ENCODE measurements at places on chromosomes 5 and 9. TPM values are rescaled to one million over a fixed set of nuclear protein-coding genes. Genes with fewer than 3 reads are reported as not detected.

DNA sequence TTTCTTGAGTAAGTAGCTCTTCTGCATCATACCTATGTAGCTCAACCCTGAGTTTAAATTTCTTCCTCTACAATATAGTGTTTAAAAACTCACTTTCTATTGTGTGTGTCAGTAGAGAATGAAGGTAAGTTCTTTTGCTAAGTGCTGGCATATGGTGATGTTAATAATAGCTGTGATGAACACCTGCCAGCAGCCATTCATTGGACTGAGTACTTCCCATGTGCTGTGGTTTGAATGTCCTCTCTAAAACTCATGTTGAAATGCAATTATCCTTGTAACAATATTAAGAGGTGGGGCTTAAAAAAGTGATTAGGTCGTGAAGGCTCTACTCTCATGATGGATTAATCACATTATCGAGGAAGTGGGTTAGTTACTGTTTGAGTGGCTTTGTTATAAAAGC, 645.2 kb upstream of the RGMB start:
- no peaks in the 10 kb centered on the region for H3K27me3 ChIP-seq
- no peaks in the 10 kb centered on the region for H3K36me3 ChIP-seq
- no peak overlapping the region for H3K27ac ChIP-seq

GRCh38 chr5:90381213-90381929, 28.2 kb downstream of the CETN3 start:
- H3K4me1 ChIP-seq = no peaks in the 10 kb centered on the region
- no peak overlapping the region for H3K27ac ChIP-seq
- DNase-seq = no peak
- no peak overlapping the region for H3K4me3 ChIP-seq

GRCh38 chr9:34689116-34689470, 2.0 kb downstream of the CCL19 start:
- no peaks in the 10 kb centered on the region for H3K36me3 ChIP-seq
- H3K27ac ChIP-seq = no peak overlapping the region
- no peaks in the 10 kb centered on the region for H3K4me1 ChIP-seq
- no peak for DNase-seq
- no peak overlapping the region for H3K4me3 ChIP-seq

DNA sequence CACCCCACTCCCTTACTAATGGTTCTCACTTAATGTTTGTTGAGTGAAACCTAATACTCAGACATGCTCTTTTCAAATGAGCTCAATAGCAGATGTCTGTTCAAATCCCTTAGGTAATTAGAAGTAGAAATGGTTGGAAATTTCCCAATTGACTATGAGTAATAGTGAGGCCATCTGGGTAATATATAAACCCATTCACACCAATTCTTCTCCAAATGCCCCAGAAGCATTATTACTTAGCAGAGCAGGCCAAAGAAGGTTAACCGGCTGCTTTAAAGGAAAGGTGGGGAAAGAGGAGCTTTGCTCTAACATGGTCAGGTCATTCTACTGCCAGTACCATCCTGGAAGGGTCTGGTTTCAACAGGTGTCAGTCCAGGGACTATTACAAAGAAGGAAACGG, 119.5 kb upstream of the MTAP start:
- no peaks in the 10 kb centered on the region for H3K36me3 ChIP-seq
- no peak overlapping the region for H3K27ac ChIP-seq
- DNase-seq = no peak

DNA sequence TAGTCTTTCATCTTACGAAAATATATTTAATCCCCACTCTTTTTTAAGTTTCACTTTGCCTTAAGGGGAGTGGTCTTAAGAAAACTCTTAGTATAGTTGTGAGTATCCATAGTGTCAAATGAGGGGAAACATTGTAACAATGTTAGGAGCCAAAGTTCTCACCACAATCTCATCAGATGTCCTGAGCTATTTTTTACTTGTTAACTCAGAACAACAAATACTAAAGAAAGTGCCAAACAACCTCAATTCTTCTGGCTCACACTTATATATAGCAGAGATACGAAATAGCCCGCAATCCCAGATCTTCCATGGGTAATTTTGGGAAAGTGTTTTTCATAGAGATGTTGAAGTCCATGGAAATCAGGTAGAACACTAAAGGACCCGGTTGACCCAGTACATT, 194.0 kb upstream of the DMRT1 start:
- peaks cover 9% of the 10 kb centered on the region for H3K4me1 ChIP-seq
- no peaks in the 10 kb centered on the region for H3K27me3 ChIP-seq
- H3K27ac ChIP-seq = no peak overlapping the region
- no peak for DNase-seq
- no peaks in the 10 kb centered on the region for H3K36me3 ChIP-seq
- no peak overlapping the region for H3K4me3 ChIP-seq

DNA sequence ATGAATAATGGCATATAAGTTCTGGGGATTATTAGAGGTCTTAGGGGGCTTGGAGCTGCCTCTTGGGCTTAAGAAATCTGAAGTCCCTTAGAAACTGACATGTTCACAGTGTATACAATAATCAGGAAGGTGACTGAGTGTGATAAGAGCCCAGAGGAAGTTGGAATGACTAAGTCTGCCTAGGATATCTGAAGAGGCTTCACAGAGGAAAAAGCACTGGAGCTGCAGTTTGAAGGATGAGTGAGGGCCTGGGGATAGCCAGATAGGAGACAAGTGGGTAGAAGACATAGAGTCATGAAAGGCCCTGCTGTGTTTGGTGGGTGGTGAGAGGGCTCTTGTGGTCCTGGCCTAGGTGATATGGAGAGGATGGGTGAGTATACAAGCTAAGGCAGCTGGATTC, 8.8 kb downstream of the NEUROG1 start:
- H3K27me3 ChIP-seq = peaks cover 28% of the 10 kb centered on the region
- DNase-seq = no peak
- no peaks in the 10 kb centered on the region for H3K36me3 ChIP-seq
- H3K4me3 ChIP-seq = no peak overlapping the region
- no peaks in the 10 kb centered on the region for H3K4me1 ChIP-seq
- H3K27ac ChIP-seq = no peak overlapping the region

- no peaks in the 10 kb centered on the region for H3K4me1 ChIP-seq
- no peak overlapping the region for H3K4me3 ChIP-seq
- no peak overlapping the region for H3K27ac ChIP-seq
- no peaks in the 10 kb centered on the region for H3K27me3 ChIP-seq
- H3K36me3 ChIP-seq = no peaks in the 10 kb centered on the region
These were observed 436.4 kb upstream of the FTMT start for GRCh38 chr5:121415270-121415669.

- H3K36me3 ChIP-seq = no peaks in the 10 kb centered on the region
- no peaks in the 10 kb centered on the region for H3K27me3 ChIP-seq
- H3K4me3 ChIP-seq = no peak overlapping the region
- H3K4me1 ChIP-seq = peaks cover 48% of the 10 kb centered on the region
- DNase-seq = no peak
These were observed 83.1 kb upstream of the IL6ST start for GRCh38 chr5:56077796-56078233.

DNA sequence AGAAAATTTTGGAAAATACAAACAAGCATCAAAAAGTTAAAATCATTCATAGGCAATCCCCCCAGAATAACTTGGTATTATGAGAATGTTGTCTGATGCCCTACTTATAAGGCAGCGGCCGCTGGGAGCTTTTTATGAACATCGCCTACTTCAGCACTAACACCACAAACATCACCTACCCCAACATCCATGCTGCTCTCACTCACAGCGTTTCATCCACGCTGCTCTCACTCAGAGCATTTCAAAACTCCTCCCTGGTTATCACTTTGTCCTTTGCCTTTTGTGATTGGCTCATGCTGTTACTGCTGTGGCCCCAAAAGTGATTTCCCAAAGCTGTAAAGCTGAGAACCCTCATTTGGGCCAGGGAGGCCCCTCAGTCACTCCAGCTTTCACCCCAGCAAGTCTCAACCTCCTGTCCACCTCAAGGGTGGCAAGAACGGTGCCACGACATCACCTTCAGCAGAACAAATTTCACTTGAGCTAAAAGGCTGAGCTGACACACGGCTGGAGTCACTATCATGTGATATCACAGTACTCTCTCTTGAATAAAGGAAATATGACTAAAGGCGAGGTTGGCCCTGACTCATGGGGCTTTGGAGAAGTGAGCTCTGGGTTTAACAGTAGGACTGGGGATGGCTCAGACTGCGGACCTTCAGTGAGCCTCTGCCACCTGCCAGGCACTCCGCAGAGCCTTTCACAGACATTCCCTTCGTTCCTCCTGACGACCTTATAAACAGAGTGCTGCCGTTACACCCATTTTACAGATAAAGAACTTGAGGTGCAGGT, 25.2 kb downstream of the SHC3 start:
- H3K4me1 ChIP-seq = no peaks in the 10 kb centered on the region
- no peak for DNase-seq
- H3K36me3 ChIP-seq = no peaks in the 10 kb centered on the region
- no peak overlapping the region for H3K27ac ChIP-seq

DNA sequence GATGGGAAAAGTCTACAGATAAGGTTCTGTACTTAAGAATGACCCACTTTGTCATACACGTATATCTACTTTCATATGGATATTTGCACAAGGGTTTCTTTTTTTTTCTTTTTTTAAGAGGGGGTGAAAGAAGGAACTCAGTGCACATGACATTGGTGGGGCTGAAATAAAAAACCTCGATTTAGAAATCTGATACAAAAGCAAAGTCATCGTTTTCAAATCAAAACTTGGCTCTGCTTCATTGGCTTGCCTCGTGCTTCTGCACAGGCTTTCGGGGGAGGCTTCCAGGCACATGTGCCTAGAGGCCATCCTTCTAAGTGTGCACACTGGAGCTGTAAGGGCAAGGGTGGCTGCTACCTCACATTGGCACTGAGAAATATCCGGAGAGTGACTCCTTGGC, 31.1 kb downstream of the PTTG1 start:
- DNase-seq = no peak
- no peaks in the 10 kb centered on the region for H3K27me3 ChIP-seq
- no peak overlapping the region for H3K27ac ChIP-seq
- no peaks in the 10 kb centered on the region for H3K36me3 ChIP-seq
- no peaks in the 10 kb centered on the region for H3K4me1 ChIP-seq
- no peak overlapping the region for H3K4me3 ChIP-seq

GRCh38 chr5:145951071-145951470, 14.7 kb downstream of the SH3RF2 start:
- H3K36me3 ChIP-seq = no peaks in the 10 kb centered on the region
- no peak overlapping the region for H3K4me3 ChIP-seq
- no peak for DNase-seq
- no peaks in the 10 kb centered on the region for H3K4me1 ChIP-seq
- no peak overlapping the region for H3K27ac ChIP-seq
- no peaks in the 10 kb centered on the region for H3K27me3 ChIP-seq

DNA sequence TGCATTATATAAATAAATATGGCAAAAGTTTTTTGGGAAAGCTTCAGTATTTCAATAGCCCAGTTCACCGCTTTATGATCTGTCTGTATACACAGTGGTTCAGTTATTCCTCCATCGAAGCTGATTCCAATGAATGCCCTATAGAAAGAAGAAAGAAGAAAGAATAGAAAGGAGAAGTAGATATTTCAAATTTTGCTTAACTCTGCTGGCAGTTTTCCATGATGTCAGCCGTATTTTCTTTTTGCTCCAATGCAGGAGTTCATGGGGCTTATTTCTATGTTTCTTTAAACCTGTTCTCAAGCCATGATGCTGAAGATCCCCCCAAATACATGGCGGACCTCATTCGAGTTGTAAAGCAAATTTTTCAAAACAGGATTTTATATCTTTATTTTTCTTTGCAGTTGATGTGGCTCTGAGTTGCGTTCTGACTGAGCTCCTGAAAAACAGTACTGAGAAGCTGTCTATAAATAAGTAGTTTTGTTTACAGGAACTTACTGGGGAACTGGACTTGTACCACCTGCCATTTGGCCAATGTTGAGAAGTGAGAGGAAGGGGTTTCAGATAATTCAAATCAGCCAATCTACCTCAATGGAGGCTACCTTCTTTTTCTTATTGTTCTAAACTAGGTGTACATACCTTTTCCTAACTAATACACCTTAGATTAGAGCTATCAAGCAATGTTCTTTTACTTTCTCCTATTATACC, 418.5 kb upstream of the MEF2C start:
- no peak overlapping the region for H3K4me3 ChIP-seq
- H3K27me3 ChIP-seq = no peaks in the 10 kb centered on the region
- no peaks in the 10 kb centered on the region for H3K36me3 ChIP-seq
- no peak for DNase-seq
- H3K27ac ChIP-seq = no peak overlapping the region
- H3K4me1 ChIP-seq = no peaks in the 10 kb centered on the region

GRCh38 chr9:37906312-37907239, 2.6 kb upstream of the SLC25A51 start:
- no peaks in the 10 kb centered on the region for H3K27me3 ChIP-seq
- peaks cover 20% of the 10 kb centered on the region for H3K4me1 ChIP-seq
- DNase-seq = no peak
- no peaks in the 10 kb centered on the region for H3K36me3 ChIP-seq
- H3K27ac ChIP-seq = no peak overlapping the region

DNA sequence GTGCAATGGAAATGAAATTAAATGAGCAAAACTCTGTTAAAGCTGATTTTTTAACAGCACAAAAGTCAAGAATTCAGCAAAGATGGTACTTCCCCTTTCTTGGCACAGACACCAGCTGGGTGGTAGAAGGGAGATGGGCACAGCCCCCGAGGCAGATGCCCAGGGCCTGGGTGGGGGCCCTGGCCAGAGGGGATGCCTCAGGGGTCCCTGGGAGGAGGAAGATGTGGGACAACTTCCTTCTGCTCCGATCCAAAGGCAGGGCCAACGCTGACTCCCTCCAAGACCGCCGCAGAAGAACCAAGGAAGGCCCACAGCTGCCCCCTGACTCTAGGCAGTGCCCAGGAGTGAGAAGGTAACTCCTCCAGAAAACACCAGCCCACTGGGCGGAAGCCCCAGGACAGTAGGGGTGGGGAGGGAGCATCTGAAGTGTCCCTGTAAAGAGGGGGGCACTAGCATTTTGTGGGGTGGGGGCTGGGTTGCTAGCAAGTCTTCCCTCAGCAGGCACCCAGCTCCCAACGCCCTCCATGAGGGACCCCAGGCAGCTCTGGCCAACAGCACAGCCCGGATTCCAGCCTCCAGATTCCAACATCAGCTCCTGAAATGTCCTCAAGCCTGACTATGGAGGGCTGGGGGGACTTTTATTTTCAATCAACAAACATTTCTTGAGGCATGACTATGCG, 4.9 kb downstream of the NACC2 start:
- no peak overlapping the region for H3K27ac ChIP-seq
- DNase-seq = no peak
- no peaks in the 10 kb centered on the region for H3K36me3 ChIP-seq
- H3K4me3 ChIP-seq = no peak overlapping the region

DNA sequence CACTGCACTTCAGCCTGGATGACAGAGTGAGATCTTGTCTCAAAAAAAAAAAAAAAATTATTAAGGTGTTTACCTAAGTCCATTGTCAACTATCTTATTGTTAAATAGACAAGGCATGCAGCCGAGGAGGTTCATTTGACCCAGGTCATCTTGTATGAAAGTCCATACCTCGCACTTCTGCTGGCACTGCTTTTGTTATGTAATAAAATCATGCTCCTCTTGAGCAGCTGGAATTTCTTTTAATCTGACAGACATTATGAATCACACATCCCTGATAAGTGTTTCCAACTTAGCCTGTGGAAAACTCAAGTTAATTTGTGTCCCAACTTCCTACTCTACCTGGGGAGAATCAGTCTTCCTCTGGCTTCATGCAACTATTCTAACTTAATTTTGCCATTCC, 315.6 kb upstream of the KLF4 start:
- H3K27me3 ChIP-seq = no peaks in the 10 kb centered on the region
- H3K36me3 ChIP-seq = no peaks in the 10 kb centered on the region
- H3K27ac ChIP-seq = no peak overlapping the region
- DNase-seq = no peak
- no peak overlapping the region for H3K4me3 ChIP-seq

TLX3 gene
- total RNA-seq = not detected

C1QTNF3 gene
- total RNA-seq = 2.9 TPM

TCF7 gene
- 480 TPM for total RNA-seq

LCN2 gene
- not detected for total RNA-seq

PTGR1 gene
- total RNA-seq = 0.36 TPM

All from CD4-positive, alpha-beta T cell (primary cell).